ENCODE measurements at places on chromosomes 5 and 9. TPM values are rescaled to one million over a fixed set of nuclear protein-coding genes. Genes with fewer than 3 reads are reported as not detected.

- no peaks in the 10 kb centered on the region for H3K27me3 ChIP-seq
- no peak overlapping the region for H3K4me3 ChIP-seq
- no peaks in the 10 kb centered on the region for H3K36me3 ChIP-seq
- DNase-seq: no peak
These were observed 480.0 kb downstream of the TAF11L14 start for GRCh38 chr5:18114151-18114757.

DNA sequence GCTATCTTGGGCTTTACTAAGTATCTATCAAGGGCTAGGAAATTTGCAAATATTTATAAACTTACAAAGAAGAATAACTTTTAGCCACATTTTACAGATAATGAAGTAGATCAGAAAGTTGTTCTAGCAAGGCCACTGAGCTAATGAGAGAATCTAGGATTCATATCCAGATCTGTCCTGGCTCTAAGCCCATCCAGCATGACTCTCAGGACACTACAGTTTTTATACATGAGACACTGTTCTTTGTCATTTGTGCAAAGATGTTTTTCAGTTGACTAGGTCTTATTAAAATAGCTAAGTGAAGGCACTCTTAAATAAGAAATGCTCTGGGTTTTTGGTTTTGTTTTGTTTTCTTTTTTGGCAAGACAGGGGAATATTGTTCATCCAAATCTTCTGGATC is 273.1 kb downstream of the GABRB2 start:
- H3K36me3 ChIP-seq: no peaks in the 10 kb centered on the region
- H3K4me1 ChIP-seq: no peaks in the 10 kb centered on the region
- H3K4me3 ChIP-seq: no peak overlapping the region
- H3K27me3 ChIP-seq: no peaks in the 10 kb centered on the region

DNA sequence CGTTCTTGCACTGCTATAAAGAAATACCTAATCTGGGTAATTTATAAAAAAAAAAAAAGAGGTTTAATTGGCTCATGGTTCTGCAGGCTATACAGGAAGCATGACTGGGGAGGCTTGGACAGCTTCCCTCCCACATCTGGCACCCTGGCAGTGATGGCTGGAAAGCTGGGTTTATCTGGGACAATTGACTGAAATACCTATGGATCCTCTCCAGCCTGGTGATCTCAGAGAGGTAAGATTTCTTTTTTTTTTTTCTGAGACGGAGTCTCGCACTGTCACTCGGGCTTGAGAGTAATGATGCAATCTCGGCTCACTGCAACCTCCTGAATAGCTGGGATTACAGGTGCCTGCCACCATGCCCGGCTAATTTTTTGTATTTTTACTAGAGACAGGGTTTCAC is 22.7 kb upstream of the UGCG start:
- no peaks in the 10 kb centered on the region for H3K36me3 ChIP-seq
- H3K27me3 ChIP-seq: no peaks in the 10 kb centered on the region
- H3K4me3 ChIP-seq: no peak overlapping the region
- peaks cover 3% of the 10 kb centered on the region for H3K4me1 ChIP-seq

DNA sequence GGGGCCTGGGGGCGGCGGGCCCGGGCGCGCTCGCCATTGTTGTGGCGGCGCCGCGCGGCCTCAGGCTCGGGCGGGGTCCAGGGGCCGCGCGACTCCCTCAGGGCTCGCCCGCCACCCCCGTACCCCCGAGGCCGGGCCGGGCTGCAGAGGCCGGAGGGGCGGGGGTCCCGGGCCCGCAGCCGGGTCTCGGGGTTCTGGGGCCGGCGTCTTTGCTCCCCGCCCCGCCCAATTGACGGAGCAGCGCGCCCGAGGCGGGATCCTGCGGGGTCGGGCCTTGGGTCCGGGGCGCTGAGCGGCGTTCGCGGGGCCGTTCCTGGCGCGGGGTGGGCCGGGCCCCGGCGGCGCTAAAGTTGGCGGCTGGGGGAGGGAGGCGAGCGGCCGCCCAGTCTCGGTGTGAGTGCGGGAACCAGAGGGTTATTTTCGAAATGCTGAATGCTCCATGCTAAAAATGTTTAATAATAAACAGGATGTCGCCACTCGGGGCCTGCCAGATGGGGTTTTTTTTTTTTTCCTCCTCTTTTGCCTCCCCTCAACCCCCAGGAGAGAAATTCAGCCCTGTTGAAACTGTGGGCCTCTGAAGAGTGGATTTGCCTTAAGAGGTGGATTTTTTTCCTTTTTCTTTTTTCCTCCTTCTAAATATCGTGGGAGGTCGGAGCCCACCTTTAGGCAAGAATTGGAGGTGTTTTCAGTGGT is 724 bp downstream of the PRRC2B start:
- H3K36me3 ChIP-seq: peaks cover 26% of the 10 kb centered on the region
- no peak for DNase-seq
- peak overlapping the region; percentile 83 for H3K4me3 ChIP-seq
- peaks cover 27% of the 10 kb centered on the region for H3K4me1 ChIP-seq

- H3K27me3 ChIP-seq: no peaks in the 10 kb centered on the region
- no peak for DNase-seq
- H3K4me3 ChIP-seq: no peak overlapping the region
- peaks cover 23% of the 10 kb centered on the region for H3K36me3 ChIP-seq
- no peaks in the 10 kb centered on the region for H3K4me1 ChIP-seq
These were observed 50.1 kb upstream of the SARDH start for GRCh38 chr9:133788045-133788818.

DNA sequence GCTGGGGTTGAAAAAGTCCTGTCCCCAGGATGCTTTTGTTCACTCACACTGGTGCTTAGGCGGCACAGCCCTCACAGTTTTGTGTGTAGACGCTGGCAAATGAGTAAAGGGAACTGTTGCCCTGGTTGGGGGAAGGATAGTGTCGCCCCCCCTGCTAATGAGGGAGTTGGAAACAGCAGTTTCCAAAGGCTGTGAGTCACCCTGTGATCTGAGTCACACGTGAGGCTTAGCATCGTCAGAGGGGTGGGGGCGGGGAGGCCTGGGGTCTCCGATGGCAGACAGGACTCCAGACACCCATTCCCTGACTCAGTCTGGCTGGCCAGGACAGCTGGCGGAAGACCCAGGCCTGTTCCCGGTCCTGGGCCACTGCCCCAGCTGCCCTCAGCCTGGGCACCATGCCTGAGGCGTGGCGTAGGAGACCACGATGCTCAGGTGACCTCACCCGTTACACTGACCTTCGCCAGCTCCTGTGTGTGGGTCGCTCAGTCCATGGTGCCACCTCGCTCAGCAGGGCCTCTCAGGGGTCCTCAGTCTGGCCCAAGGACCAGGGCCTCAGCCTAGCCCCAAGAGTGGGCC is 2.9 kb downstream of the DNAJB5 start:
- DNase-seq: no peak
- H3K27me3 ChIP-seq: peaks cover 23% of the 10 kb centered on the region
- H3K36me3 ChIP-seq: peaks cover 55% of the 10 kb centered on the region
- peaks cover 22% of the 10 kb centered on the region for H3K4me1 ChIP-seq

DNA sequence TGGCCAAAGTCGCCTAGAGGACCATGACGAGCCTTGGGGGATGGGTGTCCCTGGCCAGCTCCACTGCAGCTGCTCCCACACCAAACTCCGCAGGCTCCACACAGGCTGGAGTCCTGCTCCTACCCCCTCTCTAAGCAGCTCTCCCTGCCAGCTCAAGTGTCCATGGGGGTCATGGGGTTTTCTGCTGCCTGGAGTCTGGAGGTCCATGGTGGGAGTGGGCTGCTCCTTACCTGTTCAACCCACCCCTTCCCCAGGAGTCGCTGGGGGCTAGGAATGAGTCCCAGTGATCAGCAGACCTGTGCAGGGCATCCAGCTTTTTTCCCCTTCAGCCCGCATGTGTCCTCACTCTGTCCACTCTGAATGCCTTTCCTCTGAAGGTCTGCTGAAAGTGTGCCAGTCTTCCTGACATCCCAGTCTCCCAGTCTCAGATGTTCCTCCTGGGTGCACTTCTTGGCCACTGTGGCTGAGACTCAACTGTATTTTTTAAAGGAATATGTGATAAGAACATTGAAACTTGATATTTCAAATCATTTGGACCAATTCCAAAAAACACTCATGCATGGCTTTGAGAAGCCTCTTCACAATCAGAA is 261.3 kb upstream of the ANKH start:
- H3K4me1 ChIP-seq: no peaks in the 10 kb centered on the region
- DNase-seq: no peak
- no peaks in the 10 kb centered on the region for H3K27me3 ChIP-seq

GRCh38 chr9:4220346-4220745 is 79.5 kb downstream of the GLIS3 start:
- H3K27ac ChIP-seq: no peak overlapping the region
- H3K4me3 ChIP-seq: no peak overlapping the region
- H3K4me1 ChIP-seq: peaks cover 45% of the 10 kb centered on the region
- DNase-seq: no peak

DNA sequence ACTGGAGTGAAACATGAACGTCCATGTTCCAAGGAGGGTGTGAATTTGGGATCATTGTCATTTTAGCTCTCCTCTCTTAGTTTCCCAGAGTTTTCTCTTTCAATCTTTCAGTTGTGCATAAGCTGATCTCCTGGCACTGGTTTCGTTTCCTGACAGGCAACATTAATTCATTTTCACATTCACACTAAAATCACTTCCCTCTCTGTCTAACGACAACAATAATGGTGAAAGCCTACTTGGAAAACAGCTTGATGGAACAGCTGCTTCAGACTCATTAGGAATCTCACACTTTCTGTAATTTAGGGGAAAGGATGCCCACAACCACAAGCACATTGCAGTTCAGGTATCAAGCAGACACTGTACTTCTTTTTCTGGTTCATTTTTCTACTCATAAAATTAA is 188.6 kb downstream of the TRIM36 start:
- DNase-seq: no peak
- H3K27ac ChIP-seq: no peak overlapping the region
- H3K27me3 ChIP-seq: no peaks in the 10 kb centered on the region
- no peaks in the 10 kb centered on the region for H3K4me1 ChIP-seq

DNA sequence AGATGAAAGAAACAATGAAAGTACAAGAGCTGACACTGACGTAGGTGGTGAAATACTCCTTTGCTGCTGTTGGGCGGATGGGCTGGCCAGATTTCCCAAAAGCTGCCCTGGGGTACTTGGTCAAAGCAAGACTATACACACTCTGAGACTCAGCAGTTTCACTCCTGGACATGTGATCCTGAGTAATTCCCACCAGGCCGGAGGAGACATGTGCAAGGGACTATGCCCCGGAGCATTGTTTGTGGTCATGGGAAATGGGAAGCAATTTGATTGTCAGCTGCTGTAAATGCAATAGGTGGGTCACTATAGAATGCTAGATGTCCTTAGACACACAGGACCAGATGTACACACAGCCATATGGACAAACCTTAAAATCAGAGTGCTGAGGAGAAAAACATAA is 116.1 kb downstream of the DCP2 start:
- no peak overlapping the region for H3K4me3 ChIP-seq
- H3K27me3 ChIP-seq: no peaks in the 10 kb centered on the region
- no peaks in the 10 kb centered on the region for H3K36me3 ChIP-seq
- no peak for DNase-seq
- no peak overlapping the region for H3K27ac ChIP-seq

GRCh38 chr9:90844326-90844725 is 42.7 kb downstream of the SYK start:
- DNase-seq: no peak
- no peaks in the 10 kb centered on the region for H3K36me3 ChIP-seq

DNA sequence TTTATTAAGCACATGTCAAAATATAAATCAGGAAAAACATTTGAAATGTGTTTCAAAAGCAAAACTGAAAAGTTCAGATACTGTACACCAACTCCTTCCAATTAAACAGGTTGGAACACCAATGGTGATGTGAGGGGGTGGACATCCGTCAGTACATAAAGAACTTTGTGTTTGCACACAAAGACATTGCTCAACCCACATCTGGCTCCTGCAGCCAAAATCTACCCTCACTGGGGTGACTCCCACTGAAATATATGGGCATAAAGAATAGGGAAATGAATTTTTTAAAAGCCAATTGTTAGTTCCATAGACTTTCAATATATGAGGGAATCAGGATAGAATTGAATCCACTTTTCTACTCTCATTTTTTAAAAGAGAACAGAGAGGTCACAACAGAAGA is 63.9 kb downstream of the MEGF9 start:
- no peaks in the 10 kb centered on the region for H3K27me3 ChIP-seq
- no peaks in the 10 kb centered on the region for H3K36me3 ChIP-seq
- no peak overlapping the region for H3K27ac ChIP-seq
- no peaks in the 10 kb centered on the region for H3K4me1 ChIP-seq
- no peak overlapping the region for H3K4me3 ChIP-seq

- peak; percentile 27 for DNase-seq
- H3K27me3 ChIP-seq: peaks cover 11% of the 10 kb centered on the region
- H3K4me1 ChIP-seq: peaks cover 12% of the 10 kb centered on the region
- no peak overlapping the region for H3K27ac ChIP-seq
- no peaks in the 10 kb centered on the region for H3K36me3 ChIP-seq
- H3K4me3 ChIP-seq: no peak overlapping the region
These were observed 22.8 kb upstream of the RGMB start for GRCh38 chr5:98750693-98751092.

DNA sequence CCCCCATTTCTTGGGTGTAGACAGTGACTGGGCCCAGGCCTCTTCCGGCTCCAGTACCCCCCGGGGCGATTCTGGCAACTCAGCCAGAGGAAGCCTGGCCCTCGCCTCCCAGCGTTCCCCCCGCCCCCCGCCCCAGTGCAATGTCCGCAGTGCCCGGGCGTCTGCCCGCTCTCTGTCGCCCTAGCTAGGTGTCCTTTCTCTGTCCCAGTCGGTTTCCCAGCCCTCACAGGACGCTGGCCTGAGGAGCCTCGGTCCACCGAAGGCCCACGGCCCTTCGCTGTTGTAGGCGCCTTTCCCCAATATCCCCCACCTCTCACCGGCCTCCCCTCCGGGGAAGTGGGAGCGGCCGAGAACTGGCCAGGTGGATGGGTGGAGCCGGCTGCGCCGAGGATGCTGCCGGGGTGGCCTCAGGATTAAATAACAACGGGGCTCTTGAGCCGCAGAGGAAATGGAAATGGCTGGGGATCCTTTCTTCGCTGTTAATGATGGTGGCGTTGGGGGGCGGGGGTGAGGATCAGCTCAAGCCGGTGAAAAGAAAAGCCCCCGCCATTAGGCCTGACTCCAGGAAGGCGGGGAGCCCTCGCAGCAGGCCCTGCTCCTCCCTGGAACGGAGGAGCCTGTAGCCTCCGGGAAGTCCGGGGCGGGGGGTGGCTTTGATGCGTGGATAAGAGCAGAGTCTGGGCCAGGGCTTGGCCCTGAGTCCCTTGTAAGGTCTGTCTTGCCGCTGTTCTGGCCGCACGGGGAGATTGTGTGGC is 1.1 kb upstream of the SPRY4 start:
- H3K4me3 ChIP-seq: peak overlapping the region; percentile 98
- peaks cover 55% of the 10 kb centered on the region for H3K36me3 ChIP-seq
- peak overlapping the region; percentile 92 for H3K27ac ChIP-seq
- no peaks in the 10 kb centered on the region for H3K27me3 ChIP-seq
- H3K4me1 ChIP-seq: peaks cover 36% of the 10 kb centered on the region
- peak; percentile 88 for DNase-seq

DNA sequence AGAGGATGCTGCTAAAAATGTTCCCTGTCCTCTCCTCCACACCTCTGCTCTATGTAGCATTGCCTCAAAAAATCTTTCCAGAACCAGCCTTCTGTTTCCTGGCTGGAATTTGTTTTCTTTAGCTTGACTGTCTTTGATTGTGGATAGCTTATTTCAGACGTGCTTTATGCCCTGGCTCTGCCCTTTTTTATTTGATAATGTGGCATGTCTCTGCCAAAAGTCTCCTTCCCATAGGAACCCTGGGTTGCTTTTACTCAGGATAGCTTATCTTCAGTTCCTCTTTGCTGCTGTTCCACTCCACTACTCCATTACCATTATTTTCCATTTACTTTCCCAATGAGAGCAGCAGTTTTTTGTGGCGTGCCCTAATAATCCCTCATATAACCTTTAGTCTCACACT is 885 bp upstream of the TMEM252 start:
- no peaks in the 10 kb centered on the region for H3K36me3 ChIP-seq
- DNase-seq: no peak
- H3K27me3 ChIP-seq: peaks cover 17% of the 10 kb centered on the region
- no peak overlapping the region for H3K27ac ChIP-seq

EQTN gene
- total RNA-seq: not detected

RNF208 gene
- 14.2 TPM for total RNA-seq

FBXO38 gene
- 53.1 TPM for total RNA-seq

FANCG gene
- 46.2 TPM for total RNA-seq

PPP2R2B gene
- total RNA-seq: 1.2 TPM

DRD1 gene
- not detected for total RNA-seq

NPR3 gene
- total RNA-seq: 0.19 TPM

All from Calu3 (cell line).